ENCODE measurements at places on chromosomes 5 and 9. TPM values are rescaled to one million over a fixed set of nuclear protein-coding genes. Genes with fewer than 3 reads are reported as not detected.

DNA sequence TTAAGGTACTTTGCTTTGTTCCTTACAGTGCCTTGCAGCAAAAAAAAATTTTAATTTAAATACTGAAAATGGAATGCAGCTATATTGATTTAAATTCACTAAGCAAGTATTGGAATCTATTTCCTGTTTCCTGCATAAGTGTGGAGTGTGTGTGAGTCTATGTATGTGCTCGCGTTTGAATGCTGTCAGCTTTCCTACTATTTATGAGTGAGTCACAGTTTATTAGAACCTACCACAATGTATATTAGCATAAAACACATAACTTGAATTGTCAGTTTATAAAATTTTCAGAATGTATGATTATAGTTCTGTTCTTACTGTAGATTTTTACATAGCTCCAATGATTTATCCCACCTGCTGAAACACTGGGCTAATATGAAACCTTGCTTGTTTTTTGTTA is 302.1 kb downstream of the NR2F1-AS1 start:
- no peaks in the 10 kb centered on the region for H3K4me1 ChIP-seq
- no peak overlapping the region for H3K27ac ChIP-seq
- no peaks in the 10 kb centered on the region for H3K36me3 ChIP-seq
- peak; percentile 20 for DNase-seq

GRCh38 chr5:15571618-15572017 is 71.6 kb downstream of the FBXL7 start:
- no peak for DNase-seq
- H3K27me3 ChIP-seq, result no peaks in the 10 kb centered on the region
- H3K4me3 ChIP-seq, result no peak overlapping the region
- no peaks in the 10 kb centered on the region for H3K36me3 ChIP-seq

DNA sequence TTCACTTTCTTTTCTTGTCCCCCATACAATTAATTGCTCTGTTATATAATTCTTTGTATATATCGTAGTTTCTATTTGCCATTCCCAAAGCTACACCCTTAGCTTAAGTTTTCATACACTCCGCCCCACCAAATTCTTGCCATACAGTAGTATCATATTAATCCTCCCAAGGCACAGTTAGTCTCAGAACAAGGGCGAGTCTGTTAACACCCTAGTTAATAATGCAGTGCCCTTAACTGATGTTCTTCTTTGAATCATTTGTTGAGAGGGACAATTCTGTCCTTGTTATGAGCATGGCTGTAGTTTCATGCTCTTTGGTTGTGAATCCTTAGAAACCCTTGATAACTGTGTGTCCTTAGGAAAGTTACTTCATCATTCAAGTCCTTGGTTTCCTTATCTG is 206.2 kb downstream of the CFAP90 start:
- no peak for DNase-seq
- no peaks in the 10 kb centered on the region for H3K27me3 ChIP-seq
- no peak overlapping the region for H3K4me3 ChIP-seq
- no peaks in the 10 kb centered on the region for H3K36me3 ChIP-seq
- no peaks in the 10 kb centered on the region for H3K4me1 ChIP-seq

GRCh38 chr5:13186177-13186576 is 758.3 kb downstream of the DNAH5 start:
- no peak overlapping the region for H3K4me3 ChIP-seq
- no peak for DNase-seq
- H3K4me1 ChIP-seq, result no peaks in the 10 kb centered on the region

- H3K4me1 ChIP-seq, result peaks cover 20% of the 10 kb centered on the region
- H3K36me3 ChIP-seq, result peaks cover 14% of the 10 kb centered on the region
- no peak overlapping the region for H3K27ac ChIP-seq
- no peak for DNase-seq
- no peak overlapping the region for H3K4me3 ChIP-seq
Observed at GRCh38 chr9:121768416-121769015, 117.1 kb downstream of the DAB2IP start.

DNA sequence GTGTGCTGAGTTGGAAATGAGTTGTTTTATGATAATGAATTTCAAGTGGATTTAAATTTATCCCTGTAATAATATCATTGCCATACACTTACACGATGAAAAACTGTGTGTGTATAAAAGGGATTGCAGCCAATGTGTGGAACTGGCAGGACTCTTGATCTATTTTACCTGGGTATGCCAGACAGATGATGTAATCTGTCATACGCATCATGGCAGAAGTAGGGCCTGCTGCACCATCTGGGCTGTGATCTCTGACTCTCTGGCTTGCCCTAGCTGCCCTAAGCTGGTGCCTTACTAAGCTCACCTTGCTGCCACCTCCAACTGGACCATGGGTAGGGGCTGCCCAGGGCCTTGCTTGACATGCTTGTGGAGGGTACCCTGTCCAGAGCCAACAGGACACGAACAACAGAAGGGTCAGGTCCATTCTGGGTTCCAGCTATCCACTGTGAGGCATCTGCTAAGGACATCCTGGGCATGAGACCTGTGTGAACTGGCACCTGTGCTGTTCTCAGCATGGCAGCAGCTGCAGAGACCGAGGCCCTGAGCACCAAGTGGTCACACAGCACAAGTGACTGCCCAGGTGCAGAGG is 184.2 kb downstream of the FSTL4 start:
- no peaks in the 10 kb centered on the region for H3K36me3 ChIP-seq
- H3K27me3 ChIP-seq, result no peaks in the 10 kb centered on the region
- no peak for DNase-seq
- no peak overlapping the region for H3K27ac ChIP-seq
- H3K4me3 ChIP-seq, result no peak overlapping the region

- no peak overlapping the region for H3K27ac ChIP-seq
- H3K4me3 ChIP-seq, result no peak overlapping the region
- H3K36me3 ChIP-seq, result no peaks in the 10 kb centered on the region
- peak; percentile 76 for DNase-seq
- H3K27me3 ChIP-seq, result peaks cover 4% of the 10 kb centered on the region
- H3K4me1 ChIP-seq, result peaks cover 2% of the 10 kb centered on the region
Observed at GRCh38 chr9:134226221-134226930, 62.0 kb upstream of the RNU6ATAC start.

DNA sequence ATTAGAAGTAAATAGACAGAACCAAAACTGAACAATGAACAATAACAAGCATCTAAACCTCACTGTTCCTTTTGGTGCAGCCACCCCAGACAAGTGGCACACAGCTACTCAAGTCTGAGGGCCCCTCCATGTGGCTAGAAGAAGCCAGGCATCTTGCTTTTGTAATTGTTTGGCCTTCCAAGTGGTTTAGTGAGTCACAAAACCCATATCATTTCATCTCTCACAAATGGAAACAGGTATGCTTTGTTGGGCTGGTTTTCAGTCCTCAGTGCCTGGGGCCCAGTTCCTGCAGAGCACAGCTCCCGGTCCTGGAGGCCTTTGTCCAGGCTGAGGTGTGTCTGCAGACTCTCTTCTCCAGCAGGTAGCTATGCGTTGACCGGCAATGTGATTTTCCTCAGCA is 16.7 kb downstream of the PRLR start:
- DNase-seq, result no peak
- no peaks in the 10 kb centered on the region for H3K36me3 ChIP-seq
- no peak overlapping the region for H3K4me3 ChIP-seq
- no peaks in the 10 kb centered on the region for H3K4me1 ChIP-seq
- no peak overlapping the region for H3K27ac ChIP-seq
- H3K27me3 ChIP-seq, result no peaks in the 10 kb centered on the region

- H3K4me3 ChIP-seq, result no peak overlapping the region
- H3K27ac ChIP-seq, result no peak overlapping the region
Observed at GRCh38 chr9:86827893-86828292, 119.4 kb downstream of the GAS1 start.

GRCh38 chr5:15365070-15365469 is 134.9 kb upstream of the FBXL7 start:
- H3K27ac ChIP-seq, result no peak overlapping the region
- no peaks in the 10 kb centered on the region for H3K27me3 ChIP-seq
- no peaks in the 10 kb centered on the region for H3K36me3 ChIP-seq
- H3K4me1 ChIP-seq, result no peaks in the 10 kb centered on the region
- DNase-seq, result no peak
- no peak overlapping the region for H3K4me3 ChIP-seq

The DAP gene
- 24.7 TPM for total RNA-seq

The KCNT1 gene
- not detected for total RNA-seq

- no peaks in the 10 kb centered on the region for H3K27me3 ChIP-seq
- no peak overlapping the region for H3K27ac ChIP-seq
- H3K36me3 ChIP-seq, result no peaks in the 10 kb centered on the region
- DNase-seq, result peak; percentile 40
- no peaks in the 10 kb centered on the region for H3K4me1 ChIP-seq
Observed at GRCh38 chr5:143037071-143037470, 266.9 kb downstream of the ARHGAP26 start.

DNA sequence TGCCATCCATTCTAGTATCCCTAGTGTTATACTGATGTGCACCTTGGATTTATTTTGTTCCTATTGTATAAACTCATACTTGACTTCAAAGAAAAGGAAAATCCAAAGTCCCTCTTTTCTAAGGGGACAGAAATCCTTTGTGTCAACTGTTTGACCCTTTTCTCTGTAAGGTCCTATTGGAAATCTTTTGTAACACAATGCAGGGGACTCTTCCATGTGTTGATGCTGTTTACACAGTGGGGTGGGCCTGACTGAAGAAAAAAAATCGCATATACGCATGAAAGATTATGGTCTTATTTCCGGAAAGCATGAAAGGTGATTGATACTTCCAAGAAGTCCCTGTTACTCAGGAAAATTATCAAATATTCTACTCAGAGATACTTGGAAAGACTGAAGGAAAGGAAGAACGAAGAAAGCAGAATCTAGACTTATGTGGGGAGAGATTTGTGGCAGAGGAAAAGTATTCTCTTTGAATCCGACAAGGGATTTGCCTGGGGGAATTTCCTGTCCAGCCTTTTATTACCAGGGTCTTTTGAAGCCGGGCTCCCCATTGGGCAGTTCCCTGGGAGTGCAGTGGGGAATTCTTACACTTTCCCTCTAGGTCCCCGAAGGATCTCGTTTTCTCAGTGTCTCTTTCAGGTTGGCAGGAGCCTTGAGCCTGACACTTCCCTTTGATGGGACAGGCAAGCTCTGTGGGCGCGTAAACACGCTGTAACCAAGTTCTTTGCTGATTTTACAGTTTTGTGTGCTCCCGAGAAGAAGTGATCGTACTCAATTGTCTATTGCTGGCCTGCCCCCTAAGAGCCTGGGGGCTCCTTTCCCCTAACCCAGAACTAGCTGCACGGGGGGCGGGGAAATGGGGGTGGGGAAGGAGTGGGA is 779 bp upstream of the VCAN start:
- H3K4me3 ChIP-seq, result peak overlapping the region; percentile 86
- H3K36me3 ChIP-seq, result no peaks in the 10 kb centered on the region
- peaks cover 3% of the 10 kb centered on the region for H3K4me1 ChIP-seq

- DNase-seq, result no peak
- no peak overlapping the region for H3K27ac ChIP-seq
- H3K27me3 ChIP-seq, result no peaks in the 10 kb centered on the region
- H3K4me1 ChIP-seq, result no peaks in the 10 kb centered on the region
Observed at GRCh38 chr5:146463446-146463845, 16.3 kb downstream of the TCERG1 start.

DNA sequence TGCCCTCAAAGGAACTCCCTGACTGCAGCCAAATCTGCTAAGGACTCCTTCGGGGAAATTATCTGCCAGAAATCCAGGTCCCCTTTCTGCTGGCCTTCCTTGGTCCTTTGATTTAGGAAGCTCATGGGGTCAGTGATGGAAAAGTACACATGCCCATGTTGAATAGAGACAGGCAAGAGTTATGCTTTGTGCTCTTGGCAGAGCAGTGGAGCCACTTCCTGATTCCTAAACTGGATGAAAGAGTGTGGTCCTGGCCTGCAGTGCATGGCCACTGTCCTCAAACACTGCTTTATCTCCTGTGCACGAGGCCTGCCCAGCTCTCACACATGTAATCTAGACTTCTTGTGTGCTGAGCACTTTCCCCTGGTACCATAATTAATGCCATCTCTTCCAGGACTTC is 2.0 kb upstream of the EBF1 start:
- H3K4me1 ChIP-seq, result peaks cover 3% of the 10 kb centered on the region
- H3K4me3 ChIP-seq, result no peak overlapping the region
- H3K27ac ChIP-seq, result no peak overlapping the region
- peaks cover 21% of the 10 kb centered on the region for H3K27me3 ChIP-seq

The FTMT gene
- total RNA-seq, result not detected

GRCh38 chr5:110562191-110562590 is 164.3 kb downstream of the TMEM232 start:
- no peak overlapping the region for H3K27ac ChIP-seq
- no peaks in the 10 kb centered on the region for H3K36me3 ChIP-seq
- no peaks in the 10 kb centered on the region for H3K4me1 ChIP-seq
- no peak for DNase-seq
- no peak overlapping the region for H3K4me3 ChIP-seq

The SVEP1 gene
- 76.3 TPM for total RNA-seq

DNA sequence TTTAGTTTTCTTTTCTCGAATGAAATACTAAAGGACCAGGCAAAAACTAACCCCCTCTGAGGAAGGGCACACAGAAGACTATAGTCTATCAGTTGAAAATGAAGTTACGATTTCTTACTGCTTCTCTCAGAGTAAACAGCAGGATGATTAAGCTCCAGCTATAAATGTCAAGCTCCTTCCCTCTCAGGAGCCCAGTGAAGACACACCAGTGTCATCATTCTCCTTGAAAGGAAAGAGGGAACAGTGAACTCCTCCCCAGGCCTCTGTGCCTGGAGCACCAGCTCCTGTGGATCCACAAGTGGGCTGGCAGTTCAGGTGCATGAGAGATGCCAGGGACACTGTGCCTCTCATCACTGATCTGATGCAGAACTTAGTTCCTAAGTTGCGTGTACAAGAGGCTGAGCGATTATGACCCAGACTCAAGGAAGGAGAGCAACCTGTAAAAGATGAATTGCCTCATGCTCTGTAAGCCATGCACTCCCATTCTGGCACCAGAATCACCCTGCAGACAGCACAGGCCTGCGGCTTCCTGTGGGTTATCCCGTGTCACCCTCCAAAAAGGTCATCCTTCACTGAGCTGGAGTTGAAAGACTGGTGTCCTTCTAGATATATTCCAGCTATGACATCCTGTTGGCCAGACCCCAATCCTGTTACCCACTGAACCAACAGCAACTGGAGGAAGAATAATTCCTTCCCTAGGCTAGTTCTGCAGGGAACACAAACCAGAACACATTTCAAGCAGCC is 394.0 kb downstream of the SEMA5A start:
- no peaks in the 10 kb centered on the region for H3K36me3 ChIP-seq
- H3K4me1 ChIP-seq, result peaks cover 15% of the 10 kb centered on the region
- no peak overlapping the region for H3K4me3 ChIP-seq
- H3K27me3 ChIP-seq, result no peaks in the 10 kb centered on the region
- H3K27ac ChIP-seq, result peak overlapping the region; percentile 43

- no peak for DNase-seq
- no peak overlapping the region for H3K4me3 ChIP-seq
- peaks cover 3% of the 10 kb centered on the region for H3K4me1 ChIP-seq
Observed at GRCh38 chr5:56607074-56607473, 208.3 kb upstream of the MAP3K1 start.
